ENCODE measurements at places on chromosomes 16 and 17.

- DNase-seq = no peak
Measured at GRCh38 chr17:28513476-28513875, 7.3 kb downstream of the FOXN1 start.

DNA sequence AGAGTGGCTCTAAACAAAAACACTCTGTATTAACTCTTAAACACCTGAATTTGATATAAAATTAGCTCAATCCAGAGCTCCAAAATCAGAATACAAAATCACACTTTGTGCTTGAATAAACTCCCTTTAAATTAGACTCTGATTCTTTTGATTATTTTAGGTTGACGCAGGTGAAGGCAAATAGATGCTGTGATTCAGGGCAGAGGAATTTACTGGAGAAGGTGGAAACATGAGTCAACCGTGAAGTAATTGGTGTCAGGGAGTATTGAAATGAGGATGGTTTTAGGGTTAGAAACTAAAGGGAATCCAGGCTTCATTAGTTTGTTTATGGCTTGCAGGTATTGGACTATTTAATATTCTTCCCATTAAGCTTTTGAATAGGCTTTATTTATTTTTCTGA, 37.1 kb upstream of the TEKT1 start:
- DNase-seq = no peak

- DNase-seq = no peak
Measured at GRCh38 chr17:1159431-1160180, 20.2 kb downstream of the ABR start.

GRCh38 chr16:68420366-68420942, 27.9 kb downstream of the SMPD3 start:
- DNase-seq = no peak

DNA sequence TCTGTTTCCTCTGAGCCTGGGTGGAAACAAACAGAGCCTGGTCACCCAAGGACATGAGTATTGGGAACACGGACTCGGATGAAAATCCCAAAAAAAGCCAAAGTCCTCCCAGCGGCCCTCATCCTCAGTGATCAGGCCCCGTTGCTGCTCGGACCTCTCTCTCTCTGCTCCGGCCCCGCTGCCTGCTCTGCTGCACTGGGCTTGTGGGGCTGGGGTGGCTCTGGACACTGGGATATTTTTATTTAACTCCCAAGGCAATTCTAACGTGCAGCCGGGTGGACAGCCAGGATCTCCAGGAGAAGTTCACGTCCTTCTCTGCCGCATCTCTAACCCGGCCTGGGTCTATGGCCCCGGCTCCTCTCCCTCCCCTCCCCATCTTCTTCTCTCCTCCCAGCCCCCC, 280.9 kb upstream of the TNRC6C start:
- DNase-seq = no peak

GRCh38 chr16:23082161-23082788, 67.0 kb downstream of the USP31 start:
- DNase-seq = peak; percentile 90

DNA sequence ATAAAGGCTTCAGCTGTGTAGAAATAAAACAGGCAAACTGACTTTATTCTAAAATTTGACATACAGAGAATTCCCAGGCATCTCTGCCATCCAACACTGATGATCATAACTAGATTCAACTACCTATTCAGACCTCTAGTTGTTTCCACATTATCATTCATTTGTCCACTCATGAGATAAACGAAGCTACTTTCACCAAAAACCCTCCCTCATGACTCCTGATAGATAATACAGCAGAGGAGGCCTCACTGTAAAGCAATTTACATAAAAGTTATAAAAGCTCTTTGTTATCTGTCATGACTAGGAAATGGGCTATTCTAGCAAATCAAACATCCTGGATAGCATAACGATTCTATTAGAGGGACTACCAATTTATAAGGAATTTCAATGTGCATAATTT, 19.6 kb upstream of the RFFL start:
- DNase-seq = no peak

DNA sequence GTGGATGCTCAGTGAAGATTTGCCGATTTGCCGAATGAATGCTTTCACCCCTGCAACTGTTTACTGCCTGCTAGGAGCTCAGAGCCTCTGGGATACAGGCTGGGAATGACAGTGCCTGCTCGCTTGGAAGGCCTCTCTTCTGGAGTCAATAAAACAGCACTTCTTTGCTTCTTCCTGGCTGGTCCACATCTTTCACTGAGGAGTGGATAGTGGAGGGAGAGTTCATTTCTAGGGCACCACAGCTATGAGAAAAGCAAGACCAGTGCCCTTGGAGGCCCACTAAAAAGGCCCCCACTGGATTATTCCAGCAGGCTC, 3.1 kb upstream of the USP7 start:
- no peak for DNase-seq

GRCh38 chr17:77882481-77883212, 75.9 kb upstream of the TNRC6C start:
- DNase-seq = no peak
